ENCODE measurements at places on chromosomes 13 and 19.
A peak's percentile ranks its signal among the peaks of the same experiment; 100 is the strongest.

- no peaks in the 10 kb centered on the region for H3K36me3 ChIP-seq
- H3K4me3 ChIP-seq, result no peak overlapping the region
- DNase-seq, result peak; percentile 39
- no peaks in the 10 kb centered on the region for H3K27me3 ChIP-seq
- H3K4me1 ChIP-seq, result no peaks in the 10 kb centered on the region
Observed at GRCh38 chr13:100721885-100722512, 47.4 kb upstream of the TMTC4 start.

DNA sequence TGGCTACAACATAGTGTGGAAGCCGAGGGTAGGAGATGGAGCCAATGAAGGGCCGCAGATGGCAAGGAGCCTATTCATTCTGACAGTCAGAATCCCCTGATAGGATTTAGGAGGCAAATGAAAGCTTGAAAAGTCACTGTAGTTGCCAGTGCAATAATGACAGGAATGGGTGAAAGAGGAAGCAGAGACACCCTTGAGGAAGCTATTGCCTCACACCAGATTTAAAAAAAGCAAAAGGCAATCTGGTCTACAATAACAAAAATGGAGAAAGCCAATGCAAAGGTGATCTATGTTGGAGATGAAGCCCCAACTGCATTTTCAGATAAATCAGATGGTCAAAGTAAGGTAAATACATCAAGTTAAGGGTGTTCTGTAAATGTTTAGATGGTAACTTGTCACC lies 158.5 kb downstream of the TUBA3C start:
- no peaks in the 10 kb centered on the region for H3K27me3 ChIP-seq
- no peaks in the 10 kb centered on the region for H3K4me1 ChIP-seq
- no peak overlapping the region for H3K4me3 ChIP-seq
- no peak for DNase-seq

DNA sequence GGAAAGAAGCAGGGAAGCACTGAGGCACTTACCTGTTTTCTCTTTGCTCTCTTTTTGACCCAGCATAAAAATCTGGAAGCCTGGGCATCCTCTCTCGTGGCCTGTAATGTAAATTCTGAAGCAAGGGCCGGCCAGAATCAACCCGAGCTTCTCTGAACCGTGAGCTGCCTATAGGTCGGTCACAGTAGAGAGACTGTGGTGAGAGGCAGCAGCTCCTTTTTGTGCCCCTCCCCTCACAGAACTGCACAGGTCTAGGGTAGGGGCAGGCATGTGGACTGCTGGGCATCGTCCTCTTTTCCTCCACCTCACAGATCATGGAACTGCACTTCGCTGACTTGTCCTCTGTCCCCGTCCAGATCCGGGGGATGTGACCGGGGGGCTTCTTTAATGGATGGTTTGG lies 12.5 kb downstream of the FAM124A start:
- H3K4me3 ChIP-seq, result no peak overlapping the region
- no peaks in the 10 kb centered on the region for H3K36me3 ChIP-seq
- peaks cover 2% of the 10 kb centered on the region for H3K4me1 ChIP-seq
- H3K27me3 ChIP-seq, result no peaks in the 10 kb centered on the region

DNA sequence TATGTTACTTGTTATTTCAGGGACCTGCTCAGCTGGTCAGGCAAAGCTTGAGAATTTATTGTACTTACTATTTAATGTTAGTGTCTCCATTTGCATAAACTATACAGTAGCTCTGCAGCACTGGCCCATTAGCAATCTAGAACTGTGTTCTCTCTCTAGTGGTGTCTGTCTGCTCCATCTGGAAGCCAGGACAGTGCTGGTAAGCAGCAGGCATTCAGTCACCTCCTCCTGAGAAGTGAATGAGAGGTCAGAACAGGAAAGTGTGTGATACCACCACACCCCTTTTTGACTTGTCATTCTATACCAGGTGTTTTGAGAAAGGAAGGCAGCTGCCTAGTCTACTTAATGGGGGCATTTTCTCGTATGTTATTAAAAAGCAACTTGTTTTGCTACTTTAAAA lies 3.9 kb downstream of the COG3 start:
- no peak overlapping the region for H3K27ac ChIP-seq
- H3K4me3 ChIP-seq, result no peak overlapping the region
- H3K27me3 ChIP-seq, result no peaks in the 10 kb centered on the region

DNA sequence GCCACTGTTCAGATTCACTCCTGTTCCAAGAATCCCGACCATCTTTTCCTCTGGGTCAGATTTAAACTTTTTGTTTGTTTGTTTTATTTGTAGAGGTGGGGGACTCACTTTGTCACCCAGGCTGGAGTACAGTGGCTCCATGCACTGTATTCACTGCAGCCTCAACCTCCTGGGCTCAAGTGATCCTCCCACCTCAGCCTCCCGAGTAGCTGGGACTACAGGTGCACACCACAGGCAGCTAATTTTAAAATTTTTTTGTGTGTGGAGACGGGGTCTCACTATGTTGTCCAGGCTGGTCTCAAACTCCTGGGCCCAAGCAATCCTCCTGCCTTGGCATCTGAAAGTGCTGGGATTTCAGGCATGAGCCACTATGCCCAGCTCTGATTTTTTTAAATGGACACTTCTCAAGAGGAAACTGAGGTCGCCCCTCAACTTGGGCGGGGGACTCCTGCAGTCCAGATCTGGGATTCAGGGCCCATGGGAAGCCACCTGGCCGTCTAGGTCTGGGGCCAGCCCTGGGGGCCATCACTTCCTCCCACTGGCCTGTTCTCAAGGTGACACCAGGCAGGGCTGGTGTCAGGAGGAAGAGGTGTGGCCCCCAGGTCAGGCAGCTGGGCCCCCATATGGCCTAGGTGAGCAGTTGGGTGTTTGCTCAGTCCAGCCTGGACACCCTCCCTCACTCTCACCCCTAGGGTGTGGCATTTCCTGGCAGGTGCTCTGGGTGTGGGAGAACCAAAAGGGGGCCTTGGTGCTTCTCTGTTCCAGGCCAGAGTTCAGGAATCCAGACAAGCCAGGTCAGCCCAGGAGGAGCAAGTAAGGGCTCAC lies 1.3 kb downstream of the B3GNT3 start:
- H3K4me1 ChIP-seq, result peaks cover 2% of the 10 kb centered on the region
- H3K36me3 ChIP-seq, result no peaks in the 10 kb centered on the region
- H3K27me3 ChIP-seq, result no peaks in the 10 kb centered on the region
- DNase-seq, result no peak

DNA sequence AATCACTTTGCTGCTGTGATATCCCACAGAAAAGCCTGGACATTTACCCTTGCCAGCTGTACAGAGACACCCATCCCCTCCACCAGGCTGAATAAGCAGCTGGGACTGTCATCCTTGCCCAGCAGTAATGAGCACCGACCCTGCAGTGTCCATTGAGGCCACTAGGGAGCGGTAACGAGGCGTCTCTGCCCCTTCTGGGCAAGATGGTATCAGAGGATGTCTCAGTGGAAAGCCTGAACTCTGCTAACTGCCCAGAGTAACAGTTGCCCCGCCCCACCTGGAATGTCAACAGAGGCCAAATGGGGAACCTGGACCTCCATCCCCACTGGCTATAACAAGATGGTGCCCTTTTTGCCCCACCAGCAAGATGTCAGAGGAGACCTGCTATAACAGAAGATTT lies 22.8 kb upstream of the CEACAM20 start:
- peak; percentile 75 for DNase-seq
- no peak overlapping the region for H3K27ac ChIP-seq
- H3K4me3 ChIP-seq, result no peak overlapping the region
- H3K36me3 ChIP-seq, result no peaks in the 10 kb centered on the region

DNA sequence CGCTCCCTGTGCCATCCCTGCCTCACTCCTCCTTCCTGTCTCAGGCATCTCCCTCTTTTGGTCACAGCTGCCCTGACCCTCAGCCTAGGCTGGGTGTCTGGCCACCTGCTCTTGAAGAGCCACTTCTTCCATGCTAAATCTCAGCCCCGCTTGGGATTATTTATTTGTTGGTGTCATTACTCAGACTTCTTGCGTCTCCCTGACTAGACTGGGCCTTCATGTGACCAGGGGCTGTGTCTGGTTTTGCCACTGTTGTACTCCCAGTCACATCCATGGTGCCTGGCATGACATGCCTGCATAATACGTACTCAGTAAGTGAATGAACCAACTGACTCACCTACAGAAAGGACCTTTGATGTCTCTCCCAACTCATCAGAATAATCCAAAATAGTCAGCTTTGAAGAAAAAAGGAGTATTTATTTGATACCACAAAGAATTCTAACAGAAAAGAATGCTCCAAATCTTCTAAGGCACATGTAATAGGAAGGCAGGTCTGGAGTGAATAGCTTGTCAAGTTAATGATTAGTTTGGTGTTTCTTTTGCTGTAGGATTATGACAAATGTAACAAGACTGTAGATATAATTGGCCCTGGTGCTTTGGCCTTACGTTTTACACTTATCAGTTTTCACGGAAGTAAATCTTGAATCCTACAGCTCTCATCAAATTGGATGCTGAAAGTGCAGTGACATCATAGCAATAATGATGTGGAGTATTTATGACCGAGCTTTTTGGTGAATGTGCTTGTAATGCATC lies 84.0 kb downstream of the ALOX5AP start:
- no peaks in the 10 kb centered on the region for H3K36me3 ChIP-seq
- DNase-seq, result no peak
- H3K4me1 ChIP-seq, result no peaks in the 10 kb centered on the region
- H3K27me3 ChIP-seq, result no peaks in the 10 kb centered on the region

Measured in iPS DF 6.9 (cell line).